ENCODE measurements at places on chromosomes 13 and 19.

- no peak for DNase-seq
Observed at GRCh38 chr13:40343550-40344269, 322.7 kb downstream of the FOXO1 start.

DNA sequence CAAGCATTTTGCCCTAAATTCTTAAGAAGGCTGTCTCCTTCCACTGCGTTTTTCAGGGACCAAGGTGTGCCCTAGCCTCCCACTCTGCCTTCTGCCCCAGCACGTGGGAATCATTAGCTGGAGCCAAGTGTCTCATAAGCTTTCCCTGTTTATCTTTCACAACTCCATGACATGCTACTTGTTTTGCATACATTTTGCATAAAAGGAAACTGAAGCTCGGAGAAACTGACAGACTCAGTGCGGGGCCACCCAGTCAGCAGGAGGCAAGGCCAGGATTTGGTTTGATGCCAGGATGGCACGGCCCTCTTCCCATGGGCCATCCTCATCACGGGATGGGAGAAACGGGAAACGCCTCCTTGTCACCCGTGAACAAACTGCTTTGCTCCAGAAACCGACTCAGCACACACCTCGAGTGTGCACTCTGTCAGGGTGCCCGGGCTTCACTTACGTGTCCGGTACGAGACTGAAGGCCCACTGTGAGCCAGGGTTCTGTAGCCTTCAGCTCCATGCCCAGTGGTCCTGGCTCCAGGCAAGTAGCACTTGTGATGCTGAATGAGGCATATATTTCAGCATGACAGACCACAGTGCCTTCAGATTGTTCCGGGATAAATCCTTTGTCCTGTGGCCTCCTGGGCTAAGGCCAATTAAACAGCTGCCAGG, 9.6 kb downstream of the CEBPA start:
- DNase-seq, result no peak

DNA sequence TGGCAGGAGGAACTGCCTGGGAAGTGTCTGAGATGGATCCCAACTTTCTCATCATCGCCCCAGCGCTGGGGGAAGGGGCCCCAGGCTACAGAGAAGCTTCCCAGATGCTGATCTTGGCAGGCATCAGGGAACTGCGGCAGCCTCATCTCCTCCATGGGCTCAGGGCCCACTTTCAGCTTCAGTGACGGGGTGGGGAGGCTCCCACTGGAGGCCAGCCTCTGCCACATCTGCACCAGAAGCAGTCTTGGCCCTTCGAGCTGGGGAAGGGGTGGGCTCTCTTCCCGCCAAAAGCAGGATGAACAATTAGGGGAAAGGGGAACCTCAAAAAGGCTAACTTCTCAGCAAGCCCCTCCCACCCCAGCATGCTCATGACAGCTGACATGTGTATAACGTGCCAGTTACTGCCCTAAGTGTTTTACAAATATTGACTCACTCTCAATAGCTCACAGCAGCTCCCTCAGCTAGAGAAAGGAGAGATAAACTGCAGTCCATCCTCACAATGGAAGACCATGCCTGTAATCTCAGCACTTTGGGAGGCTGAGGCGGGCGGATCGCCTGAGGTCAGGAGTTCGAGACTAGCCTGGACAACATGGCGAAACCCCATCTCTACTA, 7.1 kb upstream of the S1PR2 start:
- DNase-seq, result no peak

DNA sequence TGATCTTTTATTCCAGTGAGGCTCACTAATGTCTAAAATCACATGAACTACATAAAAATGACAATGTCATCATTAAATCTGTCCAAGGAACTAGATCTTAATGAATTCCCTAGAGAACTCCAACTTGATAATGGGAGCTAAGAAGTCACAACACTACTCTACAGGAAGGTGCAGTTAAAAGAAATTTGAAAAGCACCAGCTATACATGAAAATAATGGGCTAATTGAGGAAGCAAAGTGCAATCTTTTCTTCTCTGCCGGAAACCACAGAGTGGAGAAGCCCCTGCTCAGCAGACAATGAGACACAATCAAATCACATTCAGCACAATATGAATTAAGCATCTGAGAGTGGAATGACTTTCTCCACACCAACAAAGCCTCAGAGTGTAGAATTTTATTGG, 261.7 kb downstream of the LHFPL6 start:
- no peak for DNase-seq

DNA sequence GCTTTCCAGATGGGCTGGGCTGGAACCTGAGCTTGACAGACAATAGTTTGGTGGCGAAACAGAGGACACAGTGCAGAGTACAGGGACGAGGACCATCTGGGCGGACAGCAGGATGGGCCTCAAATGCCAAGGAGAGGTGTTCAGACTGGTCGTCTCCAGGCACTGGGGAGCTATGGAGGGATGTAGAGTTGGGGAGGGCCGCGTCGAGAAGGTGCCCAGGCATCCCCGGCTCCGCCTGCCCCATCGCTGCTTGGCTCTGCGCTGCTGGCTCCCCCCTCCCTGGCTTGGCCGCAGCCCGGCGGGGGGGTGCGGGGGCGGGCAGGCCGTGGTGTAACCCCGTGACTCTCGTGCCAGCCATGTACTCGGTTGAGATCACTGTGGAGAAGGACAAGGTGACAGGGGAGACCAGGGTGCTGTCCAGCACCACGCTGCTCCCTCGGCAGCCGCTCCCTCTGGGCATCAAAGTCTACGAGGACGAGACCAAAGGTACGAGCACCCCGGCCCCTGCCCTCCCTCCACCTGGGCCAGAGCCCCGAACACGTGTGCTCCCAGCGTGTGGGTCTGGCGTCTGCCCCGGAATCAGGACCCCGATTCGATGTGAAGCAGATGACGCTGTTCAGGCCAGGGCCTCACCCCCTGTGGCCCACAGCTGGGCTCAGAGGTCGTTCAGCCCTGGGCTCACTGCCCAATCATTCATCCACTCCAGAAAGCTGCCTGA, 10.8 kb upstream of the MISP start:
- no peak for DNase-seq

GRCh38 chr19:48196933-48197665, 26.6 kb downstream of the ZSWIM9 start:
- no peak for DNase-seq

GRCh38 chr13:78630511-78630910, 27.2 kb upstream of the POU4F1 start:
- no peak for DNase-seq

DNA sequence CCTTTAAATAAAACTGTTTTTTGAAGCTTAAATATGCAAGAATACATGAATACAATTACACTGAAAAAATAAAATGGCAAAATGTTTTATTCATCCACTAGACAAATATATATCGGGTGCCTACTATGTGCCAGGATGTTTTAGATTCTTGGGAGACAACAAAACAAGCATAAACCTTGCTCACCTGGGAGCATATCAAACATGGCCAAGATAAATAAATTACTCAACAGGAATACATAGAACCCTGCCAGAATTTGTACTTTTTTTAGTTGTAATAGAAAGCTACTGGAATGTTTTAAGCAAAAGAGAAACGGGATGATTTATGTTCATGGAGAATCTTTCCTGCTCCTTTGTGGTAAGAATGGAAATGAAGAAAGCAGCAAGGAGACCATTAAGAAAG, 2358.5 kb upstream of the PCDH20 start:
- DNase-seq, result no peak

DNA sequence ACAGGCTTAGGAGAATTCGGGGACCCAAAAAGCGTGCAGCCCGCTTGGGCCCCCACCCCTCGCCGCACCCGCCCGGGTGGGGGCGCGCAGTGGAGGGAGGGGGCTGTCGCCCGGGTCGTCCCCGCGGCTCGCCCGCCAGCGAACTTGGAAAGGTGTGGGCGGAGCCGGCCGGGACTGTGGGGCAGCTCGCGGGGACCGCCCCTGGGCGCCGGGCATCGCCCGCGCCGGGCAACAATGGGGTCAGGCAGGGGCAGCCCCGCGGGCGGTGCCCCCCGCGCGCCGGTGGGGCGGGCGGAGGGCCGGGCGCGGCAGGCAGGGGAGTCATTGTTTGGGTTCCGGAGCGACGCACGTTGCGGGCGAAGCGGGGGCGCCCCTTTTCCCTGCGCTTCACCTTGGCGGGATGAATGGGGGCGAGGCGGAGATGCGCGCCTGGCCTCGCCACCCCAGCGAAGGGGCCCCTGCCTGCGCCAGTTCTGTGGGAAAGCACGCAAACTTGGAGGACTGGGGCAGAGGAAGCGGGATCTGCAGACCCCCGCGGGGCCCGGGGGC, 647 bp upstream of the KLF12 start:
- peak; percentile 74 for DNase-seq

DNA sequence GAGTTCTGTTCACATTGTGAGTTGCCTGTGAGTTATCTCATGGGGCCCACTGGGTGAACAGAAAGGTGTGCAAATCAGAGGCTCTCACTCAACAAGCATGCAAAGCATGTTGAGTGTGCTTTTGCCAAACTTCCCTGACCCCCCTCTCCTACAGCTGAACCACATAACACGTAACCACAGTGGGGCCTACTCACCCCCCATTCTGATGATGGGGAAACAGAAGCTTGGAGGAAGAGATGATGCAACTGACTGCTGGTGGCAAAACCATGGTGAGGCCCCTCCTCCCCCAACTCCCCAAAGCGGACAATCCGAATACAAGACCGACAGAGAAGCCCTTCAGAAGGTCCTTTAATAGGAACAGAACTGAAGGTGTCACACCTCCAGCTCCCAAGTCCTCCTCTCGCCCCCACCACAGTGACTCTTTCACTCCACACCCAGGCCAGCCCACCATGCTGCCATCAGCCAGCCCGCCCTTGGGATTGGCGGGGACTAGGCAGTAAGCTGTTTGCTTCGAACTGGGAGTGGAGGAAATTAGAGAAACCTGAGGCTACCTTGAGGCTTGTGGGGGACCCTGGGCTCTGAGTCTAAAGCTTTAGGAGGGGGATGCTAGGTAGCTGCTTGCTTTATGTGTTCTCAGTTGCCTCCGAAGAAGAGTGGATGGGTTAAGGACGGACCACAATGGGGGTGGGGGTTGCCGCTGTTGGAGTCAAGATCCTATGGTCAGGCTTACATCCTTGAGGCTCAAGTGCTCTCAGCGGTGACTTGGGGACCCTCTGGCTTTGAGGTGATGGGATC, 3.8 kb downstream of the ZNF784 start:
- no peak for DNase-seq

GRCh38 chr13:50361282-50361681, 346.0 kb downstream of the KCNRG start:
- no peak for DNase-seq

DNA sequence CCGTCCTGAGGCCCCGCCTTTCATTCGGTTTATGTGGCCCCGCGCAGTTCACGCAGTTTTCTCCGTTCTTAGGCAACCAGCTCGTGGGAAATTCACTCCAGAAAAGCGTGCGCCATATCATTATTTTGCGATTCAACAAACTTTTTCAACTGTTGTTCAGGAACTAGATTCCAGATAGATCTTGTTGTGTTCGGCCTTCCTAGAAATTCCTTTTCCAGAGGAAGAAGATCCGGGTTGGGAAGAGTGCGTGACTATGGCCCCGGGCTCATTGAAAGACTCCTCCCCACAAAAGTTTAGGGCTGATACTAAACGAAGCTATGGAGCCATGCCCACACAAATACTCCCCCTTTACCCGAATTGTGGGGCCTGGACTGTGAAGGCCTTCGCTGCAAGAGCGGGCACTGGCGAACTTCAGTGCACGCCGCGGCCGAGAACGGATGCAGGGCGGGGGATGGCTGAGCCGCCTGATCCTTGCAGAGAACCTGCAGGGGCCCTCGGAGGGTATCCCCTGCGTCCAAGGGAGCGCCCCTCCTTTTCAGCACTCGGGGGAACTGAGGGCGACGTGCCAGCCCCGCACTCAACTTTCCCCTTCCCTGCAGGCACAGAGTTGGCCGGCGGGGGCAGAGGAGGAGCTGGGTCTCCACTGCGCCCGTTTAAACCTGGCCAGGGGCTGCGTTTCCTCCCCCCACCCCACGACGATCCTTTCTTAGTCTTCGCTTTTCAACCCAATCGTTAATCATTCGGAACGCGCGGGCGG, 904 bp upstream of the SOX1 start:
- no peak for DNase-seq

- no peak for DNase-seq
Observed at GRCh38 chr13:113322043-113322461, 25.0 kb downstream of the LAMP1 start.

GRCh38 chr13:64723724-64724123, 2506.4 kb downstream of the PCDH9 start:
- no peak for DNase-seq

DNA sequence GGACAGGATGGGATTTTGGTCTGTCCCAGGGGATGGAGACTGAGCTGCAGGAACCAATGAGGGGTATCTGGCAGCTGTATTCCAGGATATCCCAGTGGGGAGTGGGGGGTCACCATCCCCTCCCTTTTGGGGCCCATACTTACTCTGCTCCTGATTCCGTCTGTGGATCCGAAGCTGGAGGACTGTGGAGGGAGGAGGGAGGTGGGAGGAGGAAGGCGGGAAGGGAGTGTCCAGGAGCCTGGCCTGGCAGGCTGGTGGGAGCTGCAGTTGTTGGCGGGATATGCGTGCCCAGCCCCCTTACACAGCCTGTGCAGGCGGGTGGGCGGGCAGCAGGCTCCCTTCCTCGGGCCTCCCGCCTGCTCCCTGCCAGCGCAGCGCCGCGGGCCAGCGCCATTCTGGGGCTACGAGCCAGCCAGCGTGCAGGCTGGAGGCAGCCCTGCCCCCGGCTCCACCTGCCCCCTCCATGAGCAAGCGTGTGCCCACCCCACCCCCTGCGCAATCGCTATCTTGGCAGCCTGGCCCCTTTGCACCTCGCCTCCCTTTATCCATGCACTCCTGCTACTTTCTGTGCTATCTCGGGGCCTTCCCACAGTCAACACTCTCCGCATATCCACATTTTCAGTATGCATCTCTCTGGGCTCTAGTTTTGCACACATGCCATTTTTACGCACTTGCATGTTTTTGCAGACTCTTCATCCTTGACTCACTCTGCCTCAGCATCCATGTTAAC, 2.8 kb downstream of the MAMSTR start:
- DNase-seq, result no peak

DNA sequence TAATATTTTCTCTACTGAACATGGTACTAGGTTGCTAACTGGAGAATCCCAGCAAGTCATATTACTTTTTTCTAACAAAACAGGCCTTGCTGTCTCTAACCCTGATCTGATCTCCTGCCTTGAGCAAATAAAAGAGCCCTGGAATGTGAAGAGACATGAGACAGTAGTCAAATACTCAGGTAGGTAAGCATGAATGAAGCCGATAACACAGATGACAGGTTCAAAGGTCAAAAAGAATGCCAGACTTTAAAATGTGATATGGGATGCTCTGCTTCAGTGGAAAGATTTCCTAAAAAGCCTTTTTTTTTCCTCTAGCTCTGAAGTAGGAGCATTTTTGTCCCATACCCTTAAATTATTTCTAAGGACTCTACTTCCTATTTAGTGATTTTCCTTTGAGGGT, 28.7 kb downstream of the ZNF726 start:
- no peak for DNase-seq

DNA sequence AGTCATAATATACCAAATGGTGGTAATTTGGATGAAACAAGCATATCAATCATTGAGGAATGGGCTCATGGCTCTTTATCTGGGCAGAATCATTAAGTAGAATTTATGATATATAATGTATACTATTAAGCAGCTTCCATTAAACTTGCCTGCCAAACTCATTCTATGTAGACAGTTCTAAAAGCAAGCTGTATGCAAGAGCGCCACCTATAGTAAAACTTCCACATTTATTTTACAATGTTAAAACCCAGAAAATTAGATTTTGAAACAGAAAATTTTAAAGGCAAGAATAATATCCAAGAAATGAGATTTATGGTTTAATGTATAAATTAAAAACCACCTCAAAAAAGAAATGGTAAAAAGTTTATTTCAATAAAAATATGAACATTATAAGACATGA, 161.5 kb downstream of the MZT1 start:
- DNase-seq, result no peak

GRCh38 chr19:30878495-30878894, 470.7 kb downstream of the TSHZ3 start:
- no peak for DNase-seq
